Stimulated activated CD4-positive, alpha-beta T cell treated with anti-CD3 and anti-CD28 coated beads, Interleukin-2, amount 100 ng/mL, for 48 hours (primary cell): ENCODE measurements at places on chromosomes 6 and 20.

DNA sequence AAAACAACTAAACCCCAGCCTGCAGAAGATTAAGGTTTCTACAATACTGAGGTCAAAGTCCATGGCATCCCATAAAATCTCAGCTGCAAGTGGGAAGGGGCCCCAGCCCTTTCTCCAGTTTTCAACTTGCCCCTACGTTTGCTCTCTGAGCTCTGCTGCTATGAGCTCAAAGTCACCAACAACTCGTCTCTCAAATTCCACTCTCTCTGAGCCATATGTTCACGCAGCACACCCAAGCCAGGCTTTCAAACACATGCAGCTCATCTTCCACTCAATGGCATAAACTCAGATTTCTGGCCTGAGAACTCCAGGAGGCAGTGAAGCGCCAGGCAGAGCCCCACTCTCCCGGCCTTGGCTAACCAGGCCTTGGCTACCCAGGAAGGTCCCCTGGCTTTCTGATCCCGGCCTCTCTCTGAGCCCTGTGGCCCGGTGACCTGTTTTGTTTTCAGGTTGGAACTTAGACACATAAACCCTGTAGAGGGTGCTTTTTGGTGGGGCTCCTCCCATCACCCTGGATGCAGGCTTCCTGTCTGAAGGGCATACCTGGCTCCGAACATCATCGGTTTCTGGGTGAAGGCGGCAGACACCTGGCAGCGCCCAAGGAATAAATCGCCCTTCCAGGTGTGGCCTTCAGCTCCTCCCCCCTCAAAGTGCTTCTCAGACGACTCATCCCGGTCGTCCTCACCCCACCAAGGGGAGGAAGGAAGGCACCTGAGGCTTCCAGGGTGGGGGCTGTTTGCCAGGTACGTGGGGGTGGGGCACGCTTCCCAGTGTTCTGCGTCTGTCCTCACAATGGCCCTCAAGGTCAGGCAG lies 12.4 kb downstream of the SLC22A23 start:
- DNase-seq = no peak

GRCh38 chr6:21742238-21742660 lies 148.7 kb downstream of the SOX4 start:
- no peak for DNase-seq

- no peak for DNase-seq
These were observed 55.6 kb downstream of the PTPRK start for GRCh38 chr6:128464790-128465189.

DNA sequence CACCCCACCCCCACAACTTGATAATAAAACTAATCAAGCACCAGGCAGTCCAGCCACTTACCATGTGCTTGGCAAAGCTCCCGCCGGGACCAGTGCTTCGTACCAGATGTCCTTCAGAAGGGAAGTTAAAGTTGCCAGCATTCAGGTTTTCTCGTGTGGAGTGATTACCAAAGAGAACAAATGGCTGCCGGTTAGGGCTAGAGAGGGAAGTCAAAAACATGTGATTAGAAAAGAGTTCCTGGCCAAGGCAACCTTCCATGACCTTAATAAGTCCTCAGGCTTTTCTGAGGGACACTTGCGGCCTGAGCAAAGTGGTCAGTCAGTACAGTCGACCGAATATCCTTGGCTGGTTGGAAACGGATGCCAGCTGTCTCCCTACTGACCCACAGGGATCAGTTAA lies 67.0 kb downstream of the DNAAF9 start:
- DNase-seq = no peak

DNA sequence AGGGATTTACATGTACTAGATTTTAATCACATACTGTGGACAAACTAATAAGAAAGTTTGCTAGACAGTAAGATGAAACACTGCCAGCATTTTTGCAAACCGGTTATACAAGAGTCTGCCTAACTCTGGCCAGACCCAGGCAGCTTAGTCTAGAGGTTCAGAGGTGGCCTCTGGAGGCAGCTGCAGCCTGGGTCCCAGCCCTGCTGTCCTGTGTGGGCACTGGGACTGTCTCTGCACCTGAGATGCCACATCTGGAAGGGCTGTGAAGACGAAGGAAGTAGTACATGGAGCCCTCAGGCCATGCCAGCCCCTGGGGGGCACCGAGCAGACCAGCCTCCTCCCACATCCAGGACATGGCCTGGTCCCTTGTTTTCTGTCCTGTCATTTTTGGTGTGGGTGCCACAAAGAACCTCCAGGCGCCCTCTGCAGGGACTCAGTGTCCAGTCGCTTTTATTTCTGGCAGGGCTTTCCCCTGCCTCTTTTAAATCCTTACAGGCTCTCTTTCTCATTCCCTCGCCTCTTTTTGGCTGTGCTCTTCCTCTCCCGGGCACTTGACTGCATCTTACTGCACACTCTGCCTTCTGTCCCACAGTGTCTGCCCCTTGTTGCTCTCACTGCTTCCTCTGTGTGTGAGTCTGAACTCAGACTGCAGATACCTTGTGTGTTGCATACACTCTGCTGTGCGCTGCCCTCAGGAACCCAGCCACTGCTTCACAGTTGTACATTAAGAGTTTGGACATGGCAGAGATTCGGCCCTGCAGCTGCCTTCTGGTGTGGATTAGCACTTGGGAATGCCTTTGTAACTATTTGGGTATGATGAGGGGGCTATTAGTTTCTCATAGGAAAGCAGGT lies 216.7 kb downstream of the ZDHHC14 start:
- DNase-seq = peak; percentile 17

- no peak for DNase-seq
These were observed 12.1 kb upstream of the SRC start for GRCh38 chr20:37333848-37334318.

GRCh38 chr6:20162515-20162914 lies 49.8 kb downstream of the MBOAT1 start:
- no peak for DNase-seq

DNA sequence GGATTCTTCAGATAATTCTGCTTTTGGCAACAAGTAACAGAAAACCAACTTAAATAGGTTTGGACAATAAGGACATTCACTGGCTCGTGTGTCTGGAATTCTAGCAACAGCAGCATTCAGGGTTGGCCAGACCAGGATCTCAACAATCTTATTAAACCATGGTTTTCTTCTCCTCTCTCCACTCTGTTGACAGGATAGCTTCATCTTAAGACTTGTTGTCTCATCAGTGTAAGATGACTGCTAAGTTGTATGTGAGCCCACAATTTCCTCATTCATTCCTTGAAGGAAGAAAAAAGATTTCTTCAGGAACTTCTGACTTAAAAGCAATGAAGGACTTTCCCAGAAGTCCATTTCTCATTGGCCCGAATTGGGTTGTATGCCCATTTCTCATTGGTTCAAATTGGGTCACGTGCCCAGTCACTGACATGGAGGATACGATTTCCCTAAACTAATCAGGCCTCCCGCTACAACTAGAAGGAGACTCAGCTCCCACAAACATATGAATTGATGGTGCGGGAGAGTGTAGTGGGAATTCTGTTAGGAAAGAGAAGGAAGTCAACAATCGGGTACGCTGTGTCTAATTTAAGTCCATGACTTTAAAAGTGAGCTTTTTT lies 83.7 kb downstream of the SLC22A3 start:
- DNase-seq = no peak

GRCh38 chr6:123830120-123830519 lies 26.5 kb downstream of the NKAIN2 start:
- DNase-seq = no peak
